Posterior vena cava (tissue), 2 donors: ENCODE measurements at places on chromosomes 3 and 15. TPM values are rescaled to one million over a fixed set of nuclear protein-coding genes. Genes with fewer than 3 reads are reported as not detected.

The KIF7 gene
- 15.3 TPM for total RNA-seq

DNA sequence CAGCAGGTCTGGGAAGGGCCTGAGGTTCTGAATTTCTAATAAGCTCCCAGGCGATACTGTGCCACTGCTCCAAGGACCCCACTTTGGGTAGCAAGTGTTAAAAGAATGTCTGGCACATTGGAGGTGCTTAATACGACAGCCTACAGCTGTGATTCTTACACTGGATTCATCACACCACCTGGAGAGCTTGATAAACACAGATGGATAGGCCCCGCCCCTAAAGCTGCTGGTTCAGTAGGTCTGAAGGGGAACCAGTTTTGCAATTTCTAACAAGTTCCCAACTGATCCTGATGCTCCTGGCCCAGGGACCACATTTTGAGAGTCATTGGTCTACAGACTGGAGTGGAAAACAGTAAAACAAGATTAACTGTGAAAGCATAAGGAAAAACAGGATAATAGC, 124.8 kb upstream of the ST8SIA2 start:
- DNase-seq, result no peak

- no peak for DNase-seq
Measured at GRCh38 chr15:100029045-100029444, 295.8 kb upstream of the LYSMD4 start.

DNA sequence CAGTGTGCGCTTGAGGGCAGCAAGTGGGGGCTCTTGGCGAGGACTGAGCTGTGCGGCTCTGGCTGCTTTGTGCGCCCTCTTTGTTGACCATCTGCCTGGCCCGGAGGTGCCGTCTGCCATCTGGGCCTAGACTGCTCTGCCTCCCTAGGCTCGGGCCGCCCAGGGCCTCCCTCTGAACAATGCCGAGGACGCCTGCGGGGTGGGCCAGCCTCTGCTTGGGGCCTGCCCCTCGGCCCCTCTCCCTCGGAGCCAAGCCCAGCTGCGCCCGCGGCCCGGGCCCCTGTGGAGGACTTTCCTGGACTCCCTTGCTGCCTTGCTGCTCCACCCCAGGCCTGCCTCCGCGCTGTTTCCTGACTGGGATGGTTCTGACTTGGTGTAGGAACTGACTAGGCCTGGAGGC, 31.9 kb upstream of the SPSB4 start:
- no peak for DNase-seq

The SERPINI2 gene
- total RNA-seq, result 0.81 TPM

GRCh38 chr15:69439623-69440022, 13.0 kb upstream of the RPLP1 start:
- no peak for DNase-seq

DNA sequence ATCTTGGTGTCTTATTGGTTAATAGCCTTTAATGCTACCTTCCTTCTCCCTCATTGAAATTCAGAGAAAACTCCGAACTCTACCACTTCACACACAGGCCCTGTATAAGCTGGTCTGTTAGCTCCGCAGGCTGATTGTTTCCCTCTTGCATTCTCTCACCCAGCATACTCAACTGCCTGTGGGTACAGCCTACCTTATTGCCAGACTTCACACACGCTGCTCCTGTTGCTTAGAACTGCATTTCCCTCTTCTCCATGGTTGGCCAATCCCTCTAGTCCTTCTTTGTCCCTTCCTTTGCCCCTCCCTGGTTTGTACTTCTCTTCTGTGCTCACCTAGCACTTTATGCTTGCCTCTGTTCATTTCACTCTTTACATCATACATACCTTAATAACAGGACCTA, 92.9 kb upstream of the PRTG start:
- no peak for DNase-seq

The ATRIP gene
- 6.2 TPM for total RNA-seq
